CD4-positive, alpha-beta T cell treated with Interleukin-17A for 1 hour (primary cell): ENCODE measurements at places on chromosomes 6 and 20.
A peak's percentile ranks its signal among the peaks of the same experiment; 100 is the strongest.

DNA sequence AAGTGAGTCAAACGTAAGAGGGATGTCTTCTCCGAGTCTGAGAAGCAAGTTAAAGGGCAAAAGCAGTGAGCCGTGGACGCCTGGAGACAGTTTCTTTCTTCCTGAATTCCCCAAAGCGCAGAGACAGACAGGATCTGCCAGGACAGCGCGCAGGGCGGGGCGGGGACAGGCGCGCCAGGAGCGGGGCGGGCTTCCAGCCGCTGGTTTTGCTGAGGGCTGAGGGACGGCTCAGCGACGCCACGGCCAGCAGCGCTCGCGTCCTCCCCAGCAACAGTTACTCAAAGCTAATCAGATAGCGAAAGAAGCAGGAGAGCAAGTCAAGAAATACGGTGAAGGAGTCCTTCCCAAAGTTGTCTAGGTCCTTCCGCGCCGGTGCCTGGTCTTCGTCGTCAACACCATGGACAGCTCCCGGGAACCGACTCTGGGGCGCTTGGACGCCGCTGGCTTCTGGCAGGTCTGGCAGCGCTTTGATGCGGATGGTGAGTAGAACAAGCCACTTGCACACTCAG lies at the start of gene SCGN:
Gene SCGN (plus strand): TSS at position 209 of the 509 bp plus-strand sequence. CDS start 189 bp downstream, at position 398.
- peak; percentile 5 for DNase-seq

GRCh38 chr6:151553416-151554165 lies 59.8 kb downstream of the CCDC170 start:
- DNase-seq, result no peak

DNA sequence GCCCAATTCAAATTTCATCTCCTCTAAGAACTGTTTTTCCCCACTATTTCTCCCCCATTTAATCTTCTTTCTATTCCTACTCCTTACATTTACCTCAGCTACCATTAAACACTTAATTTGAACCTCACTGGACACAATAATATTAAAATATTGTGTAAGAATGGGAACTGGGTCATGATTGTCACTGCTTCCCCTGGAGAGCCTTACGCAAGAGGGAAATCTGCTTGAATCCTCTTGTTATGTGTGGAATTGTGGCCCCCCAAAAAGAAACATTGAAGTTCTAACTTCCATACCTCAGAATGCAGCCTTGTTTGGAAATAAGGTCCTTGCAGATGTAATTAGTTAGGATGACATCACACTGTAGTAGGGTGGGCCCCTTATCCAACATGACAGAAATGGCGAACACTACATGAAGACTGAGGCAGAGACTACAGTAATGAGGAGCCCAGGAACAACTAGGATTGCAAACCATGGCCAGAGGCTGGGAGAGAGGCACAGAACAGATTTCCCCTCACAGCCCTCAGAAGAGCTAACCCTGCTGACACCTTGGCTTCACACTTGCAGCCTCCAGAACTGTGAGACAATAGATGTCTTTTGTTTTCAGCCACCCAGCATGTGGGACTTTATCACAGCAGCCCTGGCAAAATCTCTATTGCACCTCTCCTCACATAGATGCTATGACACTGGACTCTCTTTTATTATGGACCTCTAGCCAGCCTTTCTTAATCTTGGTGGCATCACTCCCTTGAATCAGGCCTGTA lies 29.9 kb downstream of the HIVEP2 start:
- peak; percentile 57 for DNase-seq

- DNase-seq, result no peak
Observed at GRCh38 chr6:13682346-13682745, 29.3 kb downstream of the RANBP9 start.

GRCh38 chr6:24935366-24936152 lies at the start of gene RIPOR2:
TSS of gene RIPOR2 (minus strand) at chr6:24935960. CDS start at chr6:24935898, 62 bp downstream.
- peak; percentile 84 for DNase-seq

DNA sequence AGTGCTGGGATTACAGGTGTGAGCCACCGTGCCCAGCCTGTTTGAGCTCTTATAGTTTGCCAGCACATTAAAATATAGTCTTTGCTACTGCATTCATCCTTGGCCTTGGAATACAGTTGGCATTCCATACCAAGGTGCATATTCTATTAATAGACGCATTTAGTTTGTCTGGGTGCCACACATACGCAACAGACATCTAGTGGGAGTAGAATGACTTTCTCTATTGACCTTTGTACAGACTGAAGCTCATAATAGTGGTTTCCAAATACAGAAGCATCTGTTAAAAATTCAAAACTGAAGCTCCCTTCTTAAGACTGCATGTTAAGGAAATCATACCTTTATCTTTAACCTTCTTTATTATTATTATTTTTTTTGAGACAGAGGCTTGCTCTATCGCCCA lies 46.7 kb upstream of the FNDC1 start:
- no peak for DNase-seq

DNA sequence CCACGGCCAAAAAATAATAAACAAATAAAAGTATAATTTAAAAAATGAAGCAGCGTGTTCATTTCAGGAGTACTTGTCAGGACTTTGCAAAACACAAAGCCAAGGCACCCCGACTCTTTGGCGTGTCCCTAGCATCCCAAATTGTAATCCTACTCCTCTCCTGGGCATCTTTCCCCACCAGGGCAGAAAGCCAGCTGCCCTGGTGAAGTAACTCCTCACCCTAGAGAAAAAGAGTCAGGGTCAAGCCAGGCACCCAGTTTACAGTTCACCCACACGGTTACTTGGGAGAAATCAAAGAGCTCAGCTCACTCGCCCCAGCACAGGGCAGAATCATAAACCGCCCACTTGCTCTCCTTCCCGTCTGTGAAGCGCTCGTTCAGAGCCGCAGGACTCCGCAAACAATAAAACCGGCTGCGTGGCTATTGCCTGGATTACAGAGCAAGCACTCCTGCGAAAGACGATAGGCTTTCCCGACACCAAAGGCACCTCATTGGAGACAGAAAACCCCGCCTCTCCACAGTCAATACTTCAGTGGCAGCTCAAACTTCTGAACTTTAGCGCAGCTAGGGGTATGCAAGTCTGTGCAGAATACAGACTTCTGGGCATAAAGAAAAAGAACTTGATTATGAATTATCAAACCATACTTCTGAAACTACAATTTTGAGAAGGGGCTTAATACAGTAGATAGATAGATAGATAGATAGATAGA lies 73.0 kb upstream of the NHSL1 start:
- no peak for DNase-seq

GRCh38 chr6:89353702-89354392 lies 1.3 kb upstream of the UBE2J1 start:
- no peak for DNase-seq

- DNase-seq, result no peak
Observed at GRCh38 chr6:37139230-37139962, 30.6 kb upstream of the PIM1 start.

- DNase-seq, result no peak
Observed at GRCh38 chr6:66930559-66931290, 1223.7 kb upstream of the EYS start.

GRCh38 chr20:17605131-17605660 lies 35.3 kb downstream of the DSTN start:
- DNase-seq, result no peak

GRCh38 chr6:42390228-42390934 lies 61.3 kb downstream of the TRERF1 start:
- peak; percentile 75 for DNase-seq

DNA sequence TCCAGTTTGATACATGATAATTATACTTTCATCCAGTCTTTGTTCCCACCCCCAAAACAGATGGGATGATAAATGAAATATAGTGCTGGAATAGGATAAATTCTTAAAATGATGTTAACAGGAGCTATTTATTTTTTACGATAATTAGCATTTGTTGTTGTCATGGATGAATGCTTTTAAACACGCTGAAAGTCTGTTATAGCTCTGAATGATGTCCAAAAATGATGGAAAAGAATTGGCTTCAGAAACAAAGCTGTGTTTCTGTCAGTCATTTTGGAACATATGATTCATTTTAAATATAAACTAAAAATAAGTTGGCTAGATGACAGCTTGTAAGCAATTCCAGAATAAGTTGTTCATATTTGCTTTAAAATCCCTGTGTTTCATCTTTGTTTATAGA lies 237.4 kb downstream of the GRIK2 start:
- DNase-seq, result no peak

GRCh38 chr6:154092326-154092962 lies 53.4 kb downstream of the OPRM1 start:
- DNase-seq, result no peak

- no peak for DNase-seq
Observed at GRCh38 chr20:41009946-41010345, 18.7 kb upstream of the TOP1 start.

- DNase-seq, result no peak
Observed at GRCh38 chr6:135906972-135907465, 55.5 kb downstream of the PDE7B start.

DNA sequence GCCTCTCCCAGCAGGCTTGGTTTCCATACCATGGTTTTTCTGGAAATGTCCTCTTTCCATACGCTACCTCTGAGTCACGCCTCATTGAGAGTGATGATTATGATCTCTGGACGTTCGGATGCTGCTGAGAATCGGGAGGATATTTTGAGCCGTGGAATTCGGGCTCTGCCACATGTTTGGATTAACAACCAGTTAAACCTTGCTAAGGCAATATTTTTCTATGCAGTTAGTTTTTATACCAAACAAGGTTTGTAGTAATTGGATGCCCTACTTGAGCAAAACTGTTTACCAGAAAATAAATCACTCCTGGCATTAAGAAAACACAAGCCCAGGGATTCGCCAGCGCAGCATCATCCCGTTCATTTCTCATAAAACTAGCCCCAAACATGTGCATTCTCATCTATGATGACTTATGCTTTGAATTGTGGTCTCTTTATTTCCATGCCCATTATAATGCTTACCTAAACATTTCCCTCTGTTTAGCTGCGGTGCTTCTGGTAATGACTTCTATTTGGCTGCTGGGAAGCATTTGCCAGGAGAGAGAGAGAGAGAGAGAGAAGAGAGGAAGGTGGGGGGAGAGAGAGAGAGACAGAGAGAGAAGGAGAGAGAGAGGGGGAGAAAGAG lies 198.9 kb downstream of the CLIC5 start:
- DNase-seq, result no peak

GRCh38 chr6:170221052-170221752 lies 69.7 kb downstream of the DLL1 start:
- DNase-seq, result no peak

- DNase-seq, result peak; percentile 47
Observed at GRCh38 chr20:675453-676314, at the start of gene SCRT2. TSS of gene SCRT2 (minus strand) at chr20:675802. CDS start at chr20:675601, 201 bp downstream.

DNA sequence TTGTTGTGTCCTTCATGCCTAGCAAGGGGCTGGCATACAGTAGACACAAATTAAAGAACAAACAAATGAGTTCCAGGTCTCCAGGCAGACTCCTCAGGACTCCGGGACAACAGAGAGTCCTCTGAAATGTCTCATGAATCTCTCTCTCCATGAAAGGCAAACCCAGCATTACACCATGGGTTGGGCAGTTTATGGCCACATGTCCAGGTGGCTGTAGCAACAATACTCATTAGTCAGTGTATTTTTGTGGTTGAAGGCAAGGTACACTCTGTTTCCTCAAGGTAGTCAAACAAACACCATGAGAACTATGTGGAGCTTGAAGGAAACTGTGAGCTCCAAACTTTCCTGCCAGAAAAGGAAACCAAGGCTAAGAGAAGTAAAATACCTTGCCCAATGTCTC lies 62.2 kb downstream of the KCNB1 start:
- DNase-seq, result no peak

- peak; percentile 51 for DNase-seq
Observed at GRCh38 chr6:142887517-142887916, 57.5 kb downstream of the HIVEP2 start.

DNA sequence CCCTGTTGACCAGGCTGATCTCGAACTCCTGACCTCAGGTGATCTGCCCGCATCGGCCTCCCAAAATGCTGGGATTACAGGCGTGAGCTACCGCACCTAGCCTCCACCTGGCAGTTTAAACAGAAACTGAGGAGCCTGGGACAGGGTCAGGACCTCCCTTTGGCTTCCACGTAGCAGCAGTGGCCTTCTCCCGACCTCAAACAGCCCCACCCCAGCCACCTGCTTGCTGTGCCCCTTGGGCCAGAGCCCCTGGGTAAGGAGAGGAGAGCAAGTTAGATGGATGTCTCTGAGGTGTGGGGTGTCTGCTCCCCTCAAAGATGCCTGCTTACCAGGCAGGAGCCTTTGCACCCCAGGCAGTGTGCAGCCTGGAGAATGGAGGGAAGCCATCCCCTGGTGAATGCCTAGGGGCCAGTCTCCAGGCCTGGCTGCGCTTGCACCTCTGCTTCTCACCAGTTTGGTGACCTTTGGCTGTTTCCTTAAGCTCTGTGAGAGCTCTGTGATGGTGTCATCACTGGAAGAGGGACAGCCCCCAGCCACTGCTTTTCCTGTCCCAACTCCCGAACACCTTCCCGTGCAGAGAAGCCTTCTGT lies 42.1 kb upstream of the MDFI start:
- no peak for DNase-seq

GRCh38 chr6:30881392-30882203 lies 2.7 kb upstream of the DDR1 start:
- DNase-seq, result no peak
